ENCODE measurements at places on chromosomes 16 and 17.
A peak's percentile ranks its signal among the peaks of the same experiment; 100 is the strongest.

- no peak for DNase-seq
Measured at GRCh38 chr16:85541181-85541580, 71.9 kb upstream of the GSE1 start.

GRCh38 chr16:79261944-79262552 is 338.5 kb downstream of the MAF start:
- no peak for DNase-seq

- DNase-seq = peak; percentile 68
Measured at GRCh38 chr16:31460582-31461002, 1.3 kb downstream of the ARMC5 start.

DNA sequence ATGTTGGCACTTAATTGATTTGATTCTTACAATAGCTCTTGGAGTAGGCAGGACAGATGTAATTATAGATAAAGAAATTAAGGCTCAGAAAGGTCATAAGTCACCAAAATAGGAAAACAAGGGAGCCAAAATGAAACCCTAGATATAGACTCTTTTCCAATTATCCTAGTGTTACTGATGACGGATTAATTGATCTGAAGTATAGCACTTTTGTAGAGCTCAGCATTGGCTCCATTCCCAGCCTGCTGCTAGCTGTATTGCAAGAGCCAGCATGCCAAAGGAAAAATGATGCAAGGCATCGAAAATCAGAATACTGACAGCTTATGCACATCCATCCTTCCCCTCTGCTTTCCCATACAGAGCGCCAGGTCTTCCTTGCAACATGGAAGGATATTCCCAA is 21.6 kb upstream of the RASL10B start:
- DNase-seq = peak; percentile 76

DNA sequence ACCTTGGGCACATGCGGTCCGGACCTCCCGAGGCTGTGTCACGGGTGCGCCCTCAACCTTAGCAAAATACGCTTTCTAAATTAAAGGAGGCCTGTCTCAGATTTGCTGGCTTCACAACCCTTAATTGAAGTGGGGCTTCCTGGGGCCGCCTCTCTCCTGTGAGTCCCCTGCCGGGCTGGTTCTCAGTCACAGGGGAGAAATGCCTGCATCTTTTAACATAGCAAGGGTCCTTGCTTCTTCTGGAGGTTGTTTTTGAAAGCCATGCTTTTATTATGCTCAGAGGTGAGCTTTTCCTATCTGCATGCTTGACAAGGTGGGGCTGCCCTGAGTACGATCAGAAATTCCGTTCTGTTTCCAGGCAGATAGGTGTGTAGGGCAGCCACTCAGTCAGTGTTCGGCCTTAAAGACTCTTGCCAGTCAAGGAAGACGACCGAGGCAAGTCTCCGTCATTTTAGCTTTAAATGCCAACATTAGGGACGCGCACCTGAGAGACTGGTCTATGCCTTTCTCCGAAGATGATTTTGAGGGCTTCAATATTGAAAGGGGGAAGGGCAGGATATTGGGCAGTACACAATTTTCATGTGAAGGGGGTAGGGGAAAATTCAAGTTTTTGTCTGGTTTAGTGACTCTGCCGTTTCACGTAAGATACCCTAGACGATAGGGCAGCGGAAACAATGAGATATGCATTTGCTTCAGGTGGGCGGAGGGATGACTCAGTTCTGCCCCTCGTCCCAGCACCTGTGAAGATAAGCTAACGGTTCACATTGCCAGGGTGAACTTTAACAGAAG is 5.5 kb upstream of the SLC7A5 start:
- no peak for DNase-seq

DNA sequence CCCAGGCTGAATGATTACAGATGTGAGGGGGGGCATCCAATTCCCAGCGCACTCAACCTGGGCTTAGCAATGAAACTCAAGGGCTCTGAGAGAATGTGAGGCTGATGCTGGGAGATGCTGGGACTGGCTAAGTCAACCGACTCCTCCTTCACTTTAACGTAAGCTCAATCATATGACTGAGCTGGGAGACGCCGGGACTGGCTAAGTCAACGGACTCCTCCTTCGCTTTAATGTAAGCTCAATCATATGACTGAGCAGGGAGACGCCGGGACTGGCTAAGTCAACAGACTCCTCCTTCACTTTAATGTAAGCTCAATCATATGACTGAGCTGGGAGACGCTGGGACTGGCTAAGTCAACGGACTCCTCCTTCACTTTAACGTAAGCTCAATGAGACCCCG is 179.4 kb downstream of the VPS53 start:
- DNase-seq = no peak

GRCh38 chr16:57166951-57167350 is 18.9 kb downstream of the PSME3IP1 start:
- DNase-seq = no peak

GRCh38 chr16:50861970-50862411 is 120.1 kb downstream of the CYLD start:
- DNase-seq = peak; percentile 76

GRCh38 chr17:73947281-73947965 is 256.1 kb upstream of the RPL38 start:
- DNase-seq = no peak

DNA sequence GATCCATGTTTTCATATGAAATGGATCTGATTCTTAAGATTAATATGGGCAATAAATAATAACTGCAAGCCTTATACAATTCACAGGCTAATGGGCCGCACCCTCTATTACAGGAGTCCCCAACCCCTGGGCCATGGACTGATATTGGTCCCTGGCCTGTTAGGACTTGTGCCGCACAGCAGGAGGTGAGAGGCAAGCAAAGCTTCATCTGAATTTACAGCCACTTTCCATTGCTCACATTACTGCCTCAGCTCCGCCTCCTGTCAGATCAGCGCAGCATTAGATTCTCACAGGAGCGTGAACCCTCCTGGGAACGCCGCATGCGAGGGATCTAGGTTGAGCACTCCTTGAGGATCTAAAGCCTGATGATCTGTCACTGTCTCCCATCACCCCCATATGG is 26.8 kb downstream of the METTL16 start:
- DNase-seq = no peak

GRCh38 chr16:12546918-12547607 is 256.6 kb downstream of the CPPED1 start:
- DNase-seq = no peak

DNA sequence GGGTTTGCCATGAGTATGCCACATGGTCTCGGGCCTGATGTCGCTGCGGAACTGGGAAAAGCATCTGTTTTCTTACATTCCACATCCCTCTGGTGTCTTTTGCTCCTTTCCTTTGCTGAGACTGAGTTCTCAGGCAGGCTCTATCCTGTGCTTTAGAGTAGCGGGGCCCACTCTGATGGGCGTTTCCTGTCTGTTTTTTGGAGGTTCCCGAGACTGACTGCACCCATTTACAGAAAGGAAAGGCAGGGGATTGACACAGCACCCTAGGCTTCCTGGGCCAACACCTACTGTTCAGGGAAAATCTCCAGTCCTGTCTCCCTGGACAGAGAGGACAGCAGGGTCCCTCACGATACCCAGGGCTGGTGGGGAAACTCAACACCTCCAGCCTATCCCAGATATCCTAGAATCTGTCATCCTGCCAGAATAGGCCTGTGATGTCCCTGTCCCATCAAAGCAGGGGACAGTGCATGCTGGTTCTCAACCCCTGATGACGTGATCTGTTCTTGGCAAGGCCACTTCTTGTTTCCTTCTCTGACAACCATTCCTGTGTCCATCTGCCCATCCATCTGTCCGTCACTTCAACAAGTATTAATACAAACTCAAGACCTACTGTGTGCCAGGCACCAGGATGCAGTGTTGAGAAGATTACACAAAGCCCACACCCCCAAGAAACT is 42.2 kb downstream of the ACTG1 start:
- DNase-seq = no peak

- DNase-seq = peak; percentile 98
Measured at GRCh38 chr16:88306860-88307545, 75.8 kb upstream of the ZNF469 start.

DNA sequence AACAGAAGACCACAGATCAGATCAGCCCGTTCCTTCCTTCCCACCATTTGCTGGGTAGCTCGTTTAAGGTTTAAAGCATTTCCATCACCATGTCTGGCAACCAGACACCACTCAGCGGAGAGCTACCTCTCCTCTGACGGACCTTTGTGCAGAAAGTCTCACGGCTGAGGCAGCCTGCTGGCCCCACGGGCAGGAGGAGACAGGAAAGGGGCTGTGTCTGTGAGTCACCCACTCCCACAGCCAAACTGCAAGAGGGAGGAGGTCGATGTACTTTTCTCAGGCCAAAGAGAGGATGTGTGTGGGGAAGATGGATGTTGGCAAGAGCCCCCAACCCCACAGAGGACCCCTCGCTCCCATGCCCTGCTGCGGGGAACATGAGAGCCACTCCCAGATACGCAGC is 92.1 kb downstream of the ZNF423 start:
- peak; percentile 20 for DNase-seq

DNA sequence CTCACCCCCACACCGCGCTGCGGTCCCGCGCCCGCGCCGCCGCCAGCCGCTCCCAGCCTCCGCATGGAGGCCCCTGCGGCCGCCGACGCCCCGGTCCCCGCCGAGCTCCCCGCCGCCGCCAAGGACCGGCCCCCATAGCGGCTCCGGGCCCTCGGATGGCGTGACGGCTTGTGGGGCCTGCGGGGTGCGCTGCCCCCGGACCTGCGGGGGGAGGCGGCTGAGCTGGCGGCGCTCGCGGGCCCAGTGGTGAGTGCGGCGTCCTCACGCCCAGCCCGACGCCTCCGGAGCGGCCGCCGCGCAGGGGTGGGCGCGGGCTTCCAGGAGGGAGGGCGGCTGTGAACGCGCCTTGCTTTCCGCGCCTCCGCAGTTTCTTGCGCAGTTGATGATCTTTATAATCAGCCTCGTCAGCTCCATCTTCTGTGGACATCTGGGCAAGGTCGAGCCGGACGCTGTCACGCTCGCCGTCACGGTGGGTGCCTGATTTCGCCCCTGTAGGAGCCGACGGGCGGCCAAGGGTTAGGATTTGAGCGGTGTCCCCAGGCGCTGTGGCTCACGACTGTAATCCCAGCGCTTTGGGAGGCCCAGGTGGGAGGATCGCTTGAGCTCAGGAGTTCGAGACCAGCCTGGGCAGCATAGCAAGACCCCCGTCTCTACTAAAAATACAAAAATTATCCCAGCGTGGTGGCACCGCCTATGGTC is 46.4 kb downstream of the SLC47A1 start:
- no peak for DNase-seq

- DNase-seq = peak; percentile 40
Measured at GRCh38 chr16:73196670-73197069, 148.7 kb upstream of the ZFHX3 start.

GRCh38 chr17:59785091-59785799 is 77.8 kb downstream of the VMP1 start:
- peak; percentile 26 for DNase-seq

DNA sequence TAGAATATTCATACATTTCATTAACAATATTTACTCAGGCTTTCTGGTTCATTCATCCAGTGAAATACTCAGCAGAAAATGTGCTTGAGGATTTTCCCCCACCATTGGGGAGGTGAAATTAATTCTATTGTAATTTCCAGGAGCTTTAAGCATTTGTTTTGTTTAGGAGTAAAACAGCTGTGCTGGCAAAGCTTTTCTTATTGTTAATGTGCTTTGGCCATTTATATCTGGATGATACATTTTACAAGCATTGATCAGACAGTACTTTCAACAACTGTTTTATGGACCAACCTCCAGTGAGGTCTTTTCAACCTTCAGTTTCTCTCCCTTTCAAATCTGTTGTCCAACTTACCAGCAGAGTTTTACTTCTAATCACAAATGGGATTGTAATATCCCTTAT is 672.4 kb downstream of the CDH11 start:
- DNase-seq = no peak

DNA sequence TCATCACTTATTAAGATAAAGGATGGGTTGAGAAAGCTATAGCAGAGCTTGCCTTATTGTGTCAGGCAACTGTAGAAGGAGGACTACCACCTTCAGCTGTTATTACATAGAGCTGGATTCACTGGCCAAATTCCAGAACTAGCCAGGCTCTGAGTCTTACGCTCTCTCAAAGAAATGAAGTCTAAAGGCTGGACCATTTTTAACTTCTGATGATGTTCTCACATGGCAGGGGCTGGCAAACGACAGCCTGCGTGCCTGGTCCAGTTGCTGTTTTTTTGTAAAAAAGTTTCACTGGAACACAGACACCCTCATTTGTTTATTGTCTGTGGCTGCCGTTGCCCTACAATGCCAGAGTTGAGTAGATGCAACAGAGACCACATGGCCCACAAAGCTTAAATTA is 21.2 kb downstream of the TRAF4 start:
- no peak for DNase-seq

GRCh38 chr16:10885246-10885645 is 8.2 kb downstream of the CIITA start:
- DNase-seq = no peak

- DNase-seq = no peak
Measured at GRCh38 chr17:3762922-3763776, 37.8 kb downstream of the ITGAE start.

DNA sequence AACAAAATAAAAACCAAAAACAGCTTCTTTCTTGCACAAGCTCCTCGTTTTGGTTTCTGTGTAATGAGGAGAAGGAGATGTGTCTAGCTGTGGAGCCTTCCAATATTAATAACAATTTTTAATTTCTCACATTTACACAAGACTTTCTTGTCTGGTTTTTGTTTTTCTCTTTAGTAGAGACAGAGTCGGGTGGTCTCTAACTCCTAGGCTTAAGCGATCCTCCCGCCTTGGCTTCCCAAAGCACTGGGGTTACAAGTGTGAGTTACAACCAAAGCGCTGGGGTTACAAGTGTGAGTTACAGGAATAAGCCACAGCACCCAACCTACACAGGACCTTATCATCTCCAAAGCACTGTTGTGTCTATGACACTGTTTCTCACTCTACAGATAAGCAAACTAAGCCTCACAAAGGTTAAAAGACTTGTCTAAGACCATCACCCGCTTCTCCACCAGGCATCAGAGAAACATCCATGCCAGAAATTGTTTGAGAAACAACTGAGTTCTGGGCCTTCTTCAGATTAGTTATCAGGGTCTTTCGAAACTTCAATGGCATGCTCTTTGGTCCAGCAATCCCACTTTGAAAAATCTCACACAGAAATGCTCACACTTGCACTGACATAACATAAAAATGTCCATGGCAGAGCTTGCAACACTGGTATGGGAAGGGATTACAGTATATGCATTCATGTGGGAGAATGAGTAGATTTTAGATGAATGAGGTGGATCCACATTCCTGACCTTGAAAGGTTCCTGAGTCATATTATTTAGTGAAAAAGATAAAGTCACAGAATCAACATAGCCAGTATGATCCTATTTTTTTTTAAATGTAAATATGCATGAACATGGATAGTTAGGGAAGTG is 3.9 kb downstream of the ABAT start:
- DNase-seq = peak; percentile 74

DNA sequence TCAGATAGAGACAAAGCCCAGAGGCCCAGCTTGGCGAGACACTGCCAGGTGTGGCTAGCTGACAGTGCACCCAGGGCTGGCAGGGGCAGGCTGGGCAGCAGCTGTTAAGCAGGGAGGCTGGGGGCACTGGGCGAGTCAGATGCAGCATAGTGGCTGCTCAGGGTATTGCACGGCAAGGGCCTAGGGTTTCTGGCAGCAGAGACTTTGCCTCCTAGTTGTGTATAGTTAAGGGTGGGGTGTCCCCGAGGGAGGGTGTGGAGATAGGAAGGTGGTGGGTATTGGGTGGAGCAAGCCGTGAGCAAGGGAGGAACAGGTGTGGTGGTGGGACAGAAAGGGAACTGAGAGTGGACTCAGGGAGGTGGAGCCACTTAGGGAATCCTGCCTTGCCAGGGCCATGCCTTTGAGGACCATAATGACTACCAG is 66.0 kb downstream of the SMPD3 start:
- DNase-seq = no peak

- DNase-seq = no peak
Measured at GRCh38 chr17:49093131-49093530, 39.4 kb upstream of the B4GALNT2 start.

Measured in fibroblast of skin of right quadriceps (primary cell).